PC-3 (cell line): ENCODE measurements at places on chromosomes 1 and 21.
A peak's percentile ranks its signal among the peaks of the same experiment; 100 is the strongest.

GRCh38 chr1:36625935-36626310 is 143.2 kb upstream of the CSF3R start:
- DNase-seq, result no peak

DNA sequence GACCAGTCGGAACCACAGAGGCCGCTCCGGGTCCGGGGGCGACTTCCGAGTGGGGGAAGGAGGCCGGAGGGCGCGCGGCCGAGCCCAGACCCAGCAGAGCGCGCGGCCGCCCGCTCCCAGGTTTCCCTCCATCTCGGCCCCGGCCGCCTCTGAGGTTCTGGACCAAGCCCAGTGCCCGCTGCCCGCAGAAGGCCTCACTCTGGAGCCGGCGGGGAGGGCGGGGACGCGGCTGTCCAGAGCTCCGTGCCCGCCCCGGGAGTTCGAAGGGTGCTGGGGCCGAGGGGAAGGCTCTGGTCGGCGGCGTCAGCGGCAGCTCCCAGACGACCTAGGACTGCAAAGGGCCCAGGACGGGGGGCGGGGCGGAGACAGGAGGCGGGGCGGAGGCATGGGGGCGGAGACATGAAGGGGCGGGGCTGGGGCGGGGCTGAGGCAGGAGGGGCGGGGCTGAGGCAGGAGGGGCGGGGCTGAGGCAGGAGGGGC is 48.0 kb upstream of the SLC19A1 start:
- DNase-seq, result peak; percentile 17

GRCh38 chr21:42247716-42248115 is 28.8 kb downstream of the ABCG1 start:
- no peak for DNase-seq

DNA sequence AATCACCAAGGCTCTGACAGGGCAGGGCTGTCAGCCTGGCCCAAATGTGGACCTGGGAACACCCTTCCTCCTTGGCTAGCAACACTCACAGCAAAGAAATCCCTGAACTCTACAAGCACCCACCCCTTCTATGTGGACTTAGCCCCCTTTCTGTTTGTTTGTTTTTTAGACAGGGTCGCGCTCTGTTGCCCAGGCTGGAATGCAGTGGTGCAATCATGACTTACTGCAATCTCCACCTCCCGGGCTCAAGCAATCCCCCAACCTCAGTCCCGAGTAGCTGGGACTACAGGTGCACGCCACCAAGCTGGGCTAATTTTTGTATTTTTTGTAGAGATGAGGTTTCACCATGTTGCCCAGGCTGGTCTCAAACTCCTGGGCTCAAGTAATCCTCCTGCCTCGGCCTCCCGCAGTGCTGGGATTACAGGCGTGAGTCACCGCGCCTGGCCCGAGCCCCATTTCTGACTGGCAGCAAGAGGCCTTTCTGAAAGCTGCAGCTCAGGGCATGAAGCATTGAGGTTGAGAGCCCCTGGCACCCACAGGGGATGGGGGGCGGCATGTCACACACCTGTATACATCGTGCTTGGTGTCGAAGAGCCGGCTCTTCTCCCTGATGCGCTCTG is 16.2 kb downstream of the RIPK4 start:
- DNase-seq, result no peak

GRCh38 chr1:153945131-153945794 is 1.3 kb downstream of the DENND4B start:
- no peak for DNase-seq

GRCh38 chr1:84377480-84378095 is 20.7 kb upstream of the DNASE2B start:
- peak; percentile 73 for DNase-seq

- no peak for DNase-seq
Measured at GRCh38 chr1:203153051-203153988, 22.3 kb downstream of the MYBPH start.

GRCh38 chr21:29084372-29084771 is 10.9 kb upstream of the CCT8 start:
- no peak for DNase-seq

DNA sequence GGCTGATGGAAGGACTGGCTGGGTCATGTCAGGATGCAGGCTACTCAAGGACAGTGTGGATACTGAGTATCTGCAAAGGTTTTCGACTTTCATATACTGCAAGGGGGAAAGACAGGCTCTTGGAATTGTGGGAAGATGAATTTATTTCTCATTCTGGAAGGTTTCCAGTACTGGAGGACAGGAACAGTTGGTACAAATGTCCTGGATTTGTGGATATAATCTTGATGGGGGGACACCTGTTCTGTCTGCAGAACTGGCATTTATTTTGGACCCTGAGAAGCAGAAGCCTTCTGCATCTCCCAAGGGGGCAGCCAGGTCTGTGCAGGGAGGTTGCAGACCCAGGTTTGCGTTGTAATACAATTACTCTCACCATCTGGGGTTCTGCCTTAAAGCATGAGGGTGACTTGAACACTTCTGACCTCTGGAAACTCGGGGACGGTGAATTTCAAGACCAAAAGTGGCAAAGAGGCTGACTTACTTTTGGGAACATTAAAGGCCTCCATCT is 65.8 kb downstream of the NOS1AP start:
- DNase-seq, result no peak

- no peak for DNase-seq
Measured at GRCh38 chr1:3040004-3040403, 18.7 kb downstream of the ACTRT2 start.

- peak; percentile 79 for DNase-seq
Measured at GRCh38 chr1:35554266-35555211, 2.7 kb downstream of the KIAA0319L start.

DNA sequence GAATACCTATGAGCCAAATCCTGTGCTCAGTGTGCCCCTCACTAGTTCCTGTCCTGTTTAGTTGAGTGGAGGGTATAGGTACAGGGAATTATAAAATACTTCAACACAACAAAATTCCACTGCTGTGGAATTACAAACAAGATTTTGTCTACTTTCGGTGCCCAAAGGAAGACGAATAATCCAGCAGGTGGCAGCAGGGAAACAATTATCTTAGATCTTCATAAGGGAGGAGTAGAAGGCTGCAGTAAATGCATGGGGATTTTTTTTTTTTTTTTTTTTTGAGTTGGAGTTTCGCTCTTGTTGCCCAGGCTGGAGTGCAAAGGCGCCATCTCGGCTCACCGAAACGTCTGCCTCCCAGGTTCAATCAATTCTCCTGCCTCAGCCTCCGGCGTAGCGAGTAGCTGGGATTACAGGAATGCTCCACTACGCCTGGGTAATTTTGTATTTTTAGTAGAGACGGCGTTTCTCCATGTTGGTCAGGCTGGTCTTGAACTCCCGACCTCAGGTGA is 2.0 kb upstream of the PIP5K1A start:
- DNase-seq, result peak; percentile 97

GRCh38 chr1:116759636-116760035 is 5.4 kb downstream of the CD2 start:
- no peak for DNase-seq

DNA sequence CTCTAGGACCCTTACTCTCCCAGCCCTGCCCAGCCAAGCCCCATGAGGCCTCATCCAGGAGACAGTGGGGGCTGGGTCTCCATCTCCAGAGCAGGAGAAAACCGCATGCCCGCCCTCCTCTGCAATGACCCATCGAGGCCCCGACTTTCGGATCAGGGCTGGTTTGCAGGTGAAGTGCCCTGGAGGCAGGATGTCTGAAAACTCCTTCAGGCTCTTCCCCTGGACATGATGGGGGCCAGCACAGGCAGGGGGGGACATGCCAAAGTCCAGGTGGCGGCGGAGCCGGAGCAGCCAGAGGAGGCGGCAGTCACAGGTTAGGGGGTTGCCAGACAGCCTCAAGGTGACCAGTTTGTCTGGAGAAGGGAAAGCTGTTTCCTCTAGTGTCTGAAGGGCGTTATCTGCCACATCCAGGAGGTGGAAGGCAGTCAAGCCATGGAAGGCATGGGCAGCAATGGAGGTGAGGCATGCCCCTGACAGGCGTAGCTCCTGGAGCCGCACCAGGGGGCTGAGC is 3.9 kb downstream of the LINGO4 start:
- no peak for DNase-seq

DNA sequence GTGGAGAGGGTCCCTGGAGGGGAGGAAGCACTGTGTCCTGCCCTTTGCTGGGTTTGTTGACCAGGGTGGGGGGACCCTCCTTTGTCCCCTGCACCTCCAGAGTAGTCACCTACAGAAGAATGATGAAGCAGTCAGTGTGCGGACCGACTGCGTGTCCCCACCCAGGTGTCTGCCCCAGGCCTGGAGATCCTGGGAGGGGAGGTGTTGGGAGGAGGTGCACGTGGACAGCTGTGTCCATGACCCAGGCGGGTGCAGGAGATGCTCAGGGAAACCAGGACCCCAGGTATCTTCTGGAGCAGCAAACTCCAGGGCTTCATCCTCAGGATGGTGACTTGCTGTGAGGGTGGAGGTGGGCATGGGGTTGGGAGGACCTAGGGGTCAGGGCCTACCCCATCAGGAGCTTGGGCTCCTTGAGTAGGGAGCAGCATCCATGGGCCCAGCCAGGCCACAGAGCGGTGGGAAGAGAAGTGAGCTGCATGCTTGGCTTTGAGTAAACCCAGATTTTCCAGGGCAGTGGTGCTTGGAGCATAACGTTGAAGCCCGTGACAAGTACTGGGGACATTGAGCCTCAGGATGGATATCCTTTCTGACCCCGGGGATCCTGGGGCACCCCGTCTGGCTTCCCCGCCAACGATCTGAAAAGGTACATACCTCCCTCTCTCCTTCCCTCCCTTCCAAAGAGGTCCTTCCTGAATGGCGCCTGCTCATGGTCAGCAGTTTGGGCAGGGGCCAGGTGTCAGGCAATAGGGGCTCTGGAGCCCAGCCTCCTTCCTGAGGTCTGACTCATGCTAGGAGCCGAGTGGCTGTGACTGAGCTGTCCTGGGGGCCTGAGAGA is 13.7 kb downstream of the ACTRT2 start:
- no peak for DNase-seq

- no peak for DNase-seq
Measured at GRCh38 chr1:52601991-52602855, at the start of gene GPX7. Gene GPX7, plus strand, starts transcription at chr1:52602371. Its CDS starts 39 bp downstream, at chr1:52602410.

- no peak for DNase-seq
Measured at GRCh38 chr1:8342325-8342724, 24.4 kb downstream of the SLC45A1 start.

DNA sequence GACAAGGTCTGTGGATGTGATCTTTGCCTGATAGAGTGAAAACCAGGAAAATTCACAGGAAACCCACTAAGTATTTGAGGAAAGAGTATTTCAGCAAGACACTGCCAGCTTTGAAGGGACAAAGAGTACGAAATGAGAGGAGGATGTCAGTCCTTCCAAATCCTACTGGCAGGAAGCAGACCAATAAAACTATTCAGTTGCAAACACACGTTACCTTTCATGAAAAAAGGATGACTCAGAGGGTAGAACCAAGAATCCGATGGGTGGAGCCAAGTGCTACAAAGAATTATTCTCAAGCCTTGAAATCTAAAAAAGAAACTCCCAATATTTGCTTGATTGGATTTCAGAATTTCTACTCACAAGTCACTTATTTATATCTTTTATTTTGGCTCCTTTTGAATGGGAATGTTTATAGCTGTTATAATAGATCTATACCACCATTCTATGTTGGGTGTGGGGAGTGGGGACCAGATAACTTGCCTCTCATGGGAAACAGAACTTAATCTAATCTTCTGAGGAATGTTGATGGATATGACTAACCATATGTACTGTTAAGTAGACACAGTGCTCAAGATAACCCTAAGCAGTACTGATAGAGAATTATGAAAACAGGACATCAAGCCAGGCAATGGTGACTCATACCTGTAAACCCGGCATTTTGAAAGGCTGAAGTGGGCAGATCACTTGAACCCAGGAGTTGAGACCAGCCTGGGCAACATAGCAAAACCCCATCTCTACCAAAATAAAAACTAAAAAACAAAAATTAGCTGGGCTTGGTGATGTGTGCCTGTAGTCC is 19.3 kb upstream of the HEATR1 start:
- DNase-seq, result peak; percentile 10

DNA sequence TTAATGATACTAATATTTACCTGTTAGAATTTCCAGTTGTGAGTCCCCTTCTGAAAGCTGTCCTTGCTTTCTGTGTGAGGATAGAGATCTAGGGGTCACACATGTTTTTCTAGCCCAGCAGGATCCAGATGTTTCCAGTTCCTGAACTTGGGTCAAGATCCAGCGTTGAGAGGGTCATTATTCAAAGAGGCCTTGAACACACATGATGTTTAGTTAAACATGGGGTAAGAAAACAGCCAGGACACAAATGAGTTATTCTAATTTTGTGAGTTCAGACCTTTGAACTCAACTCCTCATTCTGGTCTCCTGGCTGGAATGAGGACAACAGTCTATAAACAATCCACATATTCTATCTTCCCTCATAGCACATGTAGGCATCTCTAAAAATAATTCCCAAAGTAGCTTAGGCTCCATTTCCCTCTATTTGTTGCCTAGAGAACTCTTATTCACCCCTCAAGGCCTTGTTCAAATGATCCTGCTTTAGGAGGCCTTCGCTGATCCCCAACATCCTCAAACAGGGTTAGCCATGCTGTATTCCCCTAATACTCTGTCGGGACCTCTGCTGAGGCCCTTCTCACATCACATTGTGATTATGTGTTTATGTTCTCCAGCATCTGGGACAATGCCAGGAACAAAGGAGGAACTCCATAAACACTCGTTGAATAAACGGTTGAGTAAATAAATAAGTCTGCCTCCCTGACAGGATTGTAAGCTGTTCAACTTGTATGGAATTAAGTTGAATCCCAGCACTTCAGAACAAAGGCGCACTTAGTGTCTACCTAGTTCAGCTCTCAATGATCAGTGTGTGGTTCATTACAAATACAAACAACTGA is 15.0 kb upstream of the KCNN3 start:
- no peak for DNase-seq

DNA sequence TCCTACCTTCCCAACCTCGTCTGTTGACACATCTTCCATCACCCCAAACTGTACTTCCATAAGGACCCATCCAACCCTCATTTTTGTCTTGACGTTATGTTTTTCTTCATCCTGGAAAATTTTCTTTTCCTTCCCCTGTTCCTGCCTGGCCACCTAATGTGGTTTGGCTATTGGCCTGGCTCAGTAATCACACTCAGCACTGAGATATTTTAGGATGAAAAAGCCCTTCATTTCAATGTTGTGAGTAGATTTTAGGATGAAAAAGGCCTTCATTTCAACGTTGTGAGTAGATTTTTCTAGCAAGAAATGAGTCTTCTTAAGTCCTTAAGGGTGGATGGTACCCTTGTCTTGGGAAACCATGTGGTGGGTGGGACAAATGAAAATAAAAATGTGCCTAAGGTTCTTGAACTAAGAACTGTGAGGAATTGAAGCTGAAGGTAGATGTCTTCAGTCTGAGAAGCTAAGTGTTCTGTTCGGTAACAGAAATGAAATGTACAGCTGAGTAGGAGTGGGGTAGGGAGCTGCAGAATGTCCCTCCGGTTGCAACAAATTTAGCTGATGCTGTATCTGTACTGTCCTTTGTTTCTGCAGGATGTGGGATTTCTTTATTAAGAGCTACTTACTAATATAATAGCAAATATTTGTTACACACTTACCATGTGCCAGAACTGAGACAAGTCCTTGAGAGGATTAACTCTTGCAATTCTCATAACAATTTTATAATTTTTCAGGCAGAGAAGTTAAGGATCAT is 36.1 kb downstream of the DNTTIP2 start:
- peak; percentile 38 for DNase-seq

GRCh38 chr1:161226320-161226711 is 456 bp downstream of the TOMM40L start:
- peak; percentile 9 for DNase-seq
